ENCODE measurements at places on chromosomes 6 and 20.

DNA sequence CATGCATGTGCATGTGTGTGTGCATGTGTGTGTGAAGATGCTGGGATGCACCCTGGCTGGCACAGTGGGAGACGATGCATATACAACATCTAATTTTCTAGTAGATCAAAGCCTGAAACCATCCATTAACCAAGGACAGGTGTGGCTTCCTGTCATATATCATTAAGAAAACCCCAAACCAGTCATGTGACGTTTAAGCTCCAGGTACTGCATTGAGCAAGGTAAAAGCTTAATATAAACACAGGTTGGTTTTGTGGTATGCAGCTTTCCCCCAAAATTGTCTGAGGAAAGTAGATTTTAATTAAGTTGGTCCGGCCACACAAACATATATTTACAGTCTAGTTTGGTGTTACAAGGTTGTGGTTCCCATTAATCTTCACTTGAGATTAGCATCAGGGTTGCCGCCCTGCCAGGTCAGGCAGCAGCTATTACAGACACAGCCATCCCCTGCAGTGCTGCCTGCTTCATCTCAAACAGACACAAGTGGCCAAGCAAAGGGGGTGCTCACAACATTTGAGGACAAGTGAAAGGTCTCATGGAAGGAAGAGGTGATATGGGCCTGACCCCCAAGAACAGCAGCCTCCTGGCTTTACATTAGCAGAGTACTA lies 48.6 kb upstream of the NAA20 start:
- no peak for DNase-seq

DNA sequence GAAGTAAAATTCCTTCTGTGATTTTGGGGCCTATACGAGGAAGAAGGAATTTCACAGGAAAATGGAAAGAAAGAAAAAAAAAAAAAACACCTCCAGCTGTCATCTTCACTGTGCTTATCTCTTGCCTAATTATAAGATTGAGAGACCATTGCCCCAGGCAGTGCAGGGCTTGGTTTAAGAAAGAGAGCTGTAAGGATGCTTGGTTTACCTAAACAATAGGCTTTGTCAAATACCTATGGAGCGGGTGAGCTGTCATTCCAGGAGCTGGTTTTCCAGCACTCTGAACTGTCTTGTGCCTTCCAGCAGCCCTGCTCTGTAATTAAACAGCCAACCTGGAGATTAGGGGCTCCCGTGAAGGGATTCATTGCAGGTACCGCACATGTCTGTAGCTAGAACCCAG lies 137.8 kb downstream of the EDN3 start:
- DNase-seq: no peak

DNA sequence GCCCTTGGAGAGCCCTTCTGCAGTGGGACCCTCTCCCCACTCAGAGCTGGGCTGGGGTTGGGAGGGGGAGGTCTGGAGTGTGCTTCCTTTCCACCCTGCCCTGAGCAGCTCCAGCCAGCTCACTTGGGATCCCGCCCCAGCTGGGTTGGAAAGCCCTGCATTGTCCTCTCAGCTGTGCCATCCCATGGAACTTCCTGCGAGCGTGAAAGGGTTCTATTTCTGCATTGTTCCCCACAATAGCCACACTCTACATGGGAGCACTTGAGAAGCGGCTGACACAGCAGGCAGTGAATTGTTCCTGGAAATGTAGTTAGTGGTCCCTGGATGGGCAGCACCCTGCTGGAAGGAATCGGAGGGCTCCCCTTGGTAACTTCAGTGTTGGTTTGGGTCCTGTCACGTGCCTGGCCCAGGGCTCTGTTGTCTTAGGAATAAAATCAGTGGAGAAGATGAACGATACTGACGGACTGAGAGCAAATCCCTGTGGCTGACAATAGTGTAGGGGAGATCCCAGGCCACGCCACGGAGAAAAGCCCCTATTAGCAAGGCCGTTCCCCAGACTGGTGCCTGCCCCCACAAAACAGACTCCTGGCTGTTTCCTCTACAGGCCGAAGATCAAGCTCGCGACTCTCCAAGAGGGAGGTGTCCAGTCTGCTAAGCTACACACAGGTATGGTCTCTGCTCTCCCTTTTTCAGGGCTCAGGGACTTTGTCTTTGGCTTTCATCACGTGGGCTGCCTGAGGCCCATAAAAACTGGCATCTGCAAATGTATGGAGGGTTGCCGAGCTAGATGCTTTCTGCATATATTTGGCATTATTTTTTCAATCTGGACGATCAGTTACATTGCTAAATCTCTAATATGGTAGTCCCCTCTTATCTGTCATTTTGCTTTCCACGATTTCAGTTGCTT lies 18.8 kb downstream of the DNMT3B start:
- no peak for DNase-seq

GRCh38 chr6:48449002-48449401 lies 338.0 kb upstream of the PTCHD4 start:
- DNase-seq: peak; percentile 5

- no peak for DNase-seq
Observed at GRCh38 chr6:31972709-31973350, 892 bp upstream of the DXO start.

GRCh38 chr20:10276878-10277580 lies 58.4 kb downstream of the SNAP25 start:
- no peak for DNase-seq

DNA sequence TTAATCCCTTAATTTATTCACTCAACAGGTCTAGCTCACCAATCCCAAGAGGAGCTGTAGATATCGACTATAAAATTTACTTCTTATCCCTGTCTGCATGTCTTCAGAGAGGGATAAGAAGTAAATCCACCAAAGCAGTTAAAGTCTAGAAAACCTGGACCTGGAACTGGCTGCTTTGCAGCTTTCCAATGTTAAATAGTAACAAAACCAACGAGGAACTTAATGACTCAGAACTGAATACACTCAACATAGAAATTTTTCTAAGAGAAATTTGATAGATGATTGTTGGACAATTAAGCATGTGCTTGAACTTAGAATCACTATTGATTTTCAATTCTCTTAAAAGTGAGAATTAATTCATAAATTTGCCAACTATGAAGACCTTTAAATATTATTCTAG lies 11.5 kb upstream of the TMEM244 start:
- no peak for DNase-seq

DNA sequence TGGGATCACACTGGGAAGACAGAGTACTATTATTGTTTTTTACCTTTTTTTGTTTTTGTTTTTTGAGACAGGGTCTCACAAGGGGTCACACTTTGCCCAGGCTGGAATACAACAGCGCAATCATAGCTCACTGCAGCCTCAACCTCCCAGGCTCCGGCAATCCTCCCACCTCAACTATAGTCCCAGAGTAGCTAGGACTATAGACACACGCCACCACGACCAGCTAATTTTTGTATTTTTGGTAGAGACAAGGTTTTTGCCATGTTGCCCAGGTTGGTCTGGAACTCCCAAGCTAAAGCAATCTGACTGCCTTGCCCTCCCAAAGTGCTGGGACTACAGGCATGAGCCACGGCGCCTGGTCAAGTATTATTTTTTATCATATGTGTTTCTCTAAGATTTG lies 81.0 kb downstream of the ZMYND8 start:
- DNase-seq: no peak

DNA sequence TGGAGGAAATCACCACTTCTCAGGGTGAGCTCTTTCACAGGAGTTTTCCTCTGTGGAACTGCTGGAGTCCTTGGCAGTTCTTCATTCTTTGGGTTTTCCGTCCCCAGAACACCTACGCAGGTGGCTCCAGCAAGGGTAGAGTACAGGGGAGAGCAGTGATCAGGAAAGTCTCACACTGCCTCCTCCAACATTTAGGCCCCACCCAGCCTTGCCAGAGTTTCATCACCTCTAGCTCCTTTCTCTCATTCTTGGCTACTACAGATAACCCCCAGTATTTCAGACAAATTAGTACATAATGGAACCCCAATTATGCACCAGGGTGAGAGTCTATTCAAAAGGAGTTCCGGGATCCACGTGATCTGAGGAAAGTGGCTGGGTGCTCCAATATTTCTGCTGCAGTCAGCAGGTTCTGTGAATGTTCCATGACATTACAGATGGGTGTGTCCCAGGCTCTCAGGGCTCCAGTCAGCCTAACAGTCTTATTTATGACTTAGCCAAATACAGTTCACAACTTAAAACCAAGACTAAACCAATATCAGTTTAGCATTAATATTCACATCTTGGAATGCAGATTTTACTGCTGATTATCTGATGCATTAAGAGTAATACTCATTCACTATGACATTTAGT lies 44.6 kb downstream of the GPR63 start:
- no peak for DNase-seq

GRCh38 chr6:102149191-102149590 lies 755.7 kb downstream of the GRIK2 start:
- no peak for DNase-seq

GRCh38 chr6:37175332-37176267 lies 5.6 kb downstream of the PIM1 start:
- no peak for DNase-seq

- DNase-seq: no peak
Observed at GRCh38 chr6:113122060-113122459, 735.1 kb upstream of the MARCKS start.

DNA sequence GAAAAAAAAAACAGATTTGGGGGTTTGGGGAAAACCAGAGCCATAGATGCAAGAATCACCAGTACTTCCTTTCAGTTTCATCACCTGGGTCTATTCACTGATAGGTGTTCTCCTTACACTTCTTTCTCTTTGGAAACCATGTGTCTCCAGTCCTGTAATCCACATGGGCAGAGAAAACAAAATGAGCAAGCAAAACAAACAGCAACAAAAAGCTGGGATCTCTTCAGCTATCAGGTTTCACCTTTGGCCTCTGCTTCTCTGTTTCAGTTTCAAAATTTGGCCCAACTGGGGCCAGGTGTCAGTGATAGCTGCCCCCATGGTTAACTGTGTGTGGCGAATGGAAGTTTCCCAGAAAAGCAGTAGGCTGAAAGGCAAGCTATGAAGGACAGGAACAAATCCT lies 220.0 kb upstream of the THBS2 start:
- no peak for DNase-seq

DNA sequence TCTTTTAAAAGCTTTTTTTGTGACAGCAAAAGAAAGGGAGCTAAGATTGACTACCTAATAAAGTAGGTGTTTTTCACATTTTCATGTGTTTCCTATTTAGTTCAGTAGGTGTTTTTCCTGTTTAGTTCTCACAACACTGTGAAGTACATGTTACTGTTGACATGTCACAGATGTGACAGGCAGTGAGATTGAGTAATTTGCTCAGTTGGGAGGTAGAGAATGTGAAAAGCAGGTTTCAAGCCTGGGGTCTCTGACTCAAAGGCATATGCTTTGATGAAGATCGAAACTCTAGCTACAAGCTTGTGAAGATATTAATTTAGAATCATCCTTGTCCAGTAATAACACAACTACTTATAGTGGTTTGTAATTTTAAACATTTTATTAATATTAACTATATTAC lies 43.1 kb downstream of the SLX4IP start:
- no peak for DNase-seq

- no peak for DNase-seq
Observed at GRCh38 chr20:23528867-23529431, 38.0 kb downstream of the CST8 start.

DNA sequence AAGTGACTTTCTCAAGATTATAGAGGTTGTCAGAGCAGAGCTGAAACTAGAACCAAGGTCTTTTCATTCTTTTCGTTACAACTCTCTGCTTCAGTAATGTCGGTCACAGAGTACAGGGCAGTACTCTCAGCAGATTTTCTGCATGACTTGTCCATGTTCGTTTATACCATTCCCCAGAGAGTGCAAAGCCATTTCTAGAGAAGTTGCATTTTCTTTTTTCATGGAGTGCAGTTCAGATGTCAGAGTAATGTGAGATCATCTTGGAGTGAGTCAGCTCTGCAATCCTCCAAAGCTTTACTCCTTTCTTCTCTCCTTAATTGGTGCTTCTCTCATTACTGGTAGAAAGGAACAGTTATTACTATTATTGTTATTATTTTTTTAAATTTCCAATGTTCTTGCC lies 115.6 kb upstream of the B3GAT2 start:
- DNase-seq: no peak

GRCh38 chr6:114055763-114056162 lies 84.8 kb upstream of the HDAC2 start:
- no peak for DNase-seq

- no peak for DNase-seq
Observed at GRCh38 chr6:53352360-53352759, 3.6 kb upstream of the ELOVL5 start.

DNA sequence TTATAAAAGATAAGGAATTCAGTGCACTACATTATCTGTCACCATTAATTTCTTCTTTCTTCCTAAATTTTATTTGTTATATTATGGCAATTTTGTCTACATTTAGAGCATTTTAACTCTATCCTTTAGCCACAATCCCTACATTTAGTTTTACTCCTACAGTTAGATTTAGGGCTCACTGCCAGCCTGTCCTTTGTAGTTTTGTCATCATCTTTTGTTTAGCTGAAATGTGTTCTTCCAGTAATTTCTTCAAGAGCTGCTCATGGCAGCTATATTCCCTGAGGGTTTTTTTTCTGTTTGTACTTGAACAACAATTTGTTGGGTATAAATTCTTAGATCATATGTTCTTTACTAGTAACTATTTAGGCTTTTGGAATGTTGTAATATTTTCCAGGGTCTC lies 72.7 kb upstream of the B3GAT2 start:
- DNase-seq: no peak

DNA sequence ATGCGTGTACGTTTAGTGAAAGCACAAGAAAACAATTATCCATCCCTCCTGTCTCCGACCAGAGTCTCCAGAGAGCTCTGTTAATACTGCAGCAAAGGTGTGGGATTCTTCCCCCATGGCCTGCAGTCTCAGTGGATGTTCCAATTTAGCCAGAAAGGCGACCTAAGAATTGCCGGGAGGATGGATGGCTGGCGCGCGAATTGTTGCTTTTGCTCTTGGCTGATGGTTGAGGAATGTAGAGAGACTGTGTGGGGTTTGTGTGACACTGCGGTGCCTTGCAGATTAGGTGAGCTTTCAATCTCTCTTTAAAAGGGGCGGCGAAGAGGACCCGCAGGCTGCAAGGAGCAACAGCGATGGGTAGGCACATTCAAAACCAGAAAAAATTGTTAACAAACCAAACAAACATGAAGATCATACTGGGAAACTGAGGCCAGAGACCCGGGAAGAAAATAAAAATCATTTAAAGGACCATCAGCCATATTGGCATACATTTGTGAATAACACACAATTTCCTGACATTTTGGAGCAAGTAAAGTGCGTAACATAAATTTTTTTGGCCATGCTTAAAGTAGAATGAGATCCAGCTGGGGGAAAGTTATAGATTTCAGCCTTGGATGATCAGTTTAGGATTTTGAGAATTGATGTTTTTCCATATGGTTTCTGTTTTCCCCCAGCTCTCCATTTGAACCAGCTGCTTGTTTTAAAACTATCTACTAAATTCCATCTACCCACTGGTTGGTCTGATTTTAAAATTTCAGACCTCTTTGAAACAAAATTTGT lies 46.3 kb downstream of the GNAS start:
- DNase-seq: no peak
